HT1080 (cell line): ENCODE measurements at places on chromosomes 1 and 21. TPM values are rescaled to one million over a fixed set of nuclear protein-coding genes. Genes with fewer than 3 reads are reported as not detected.

GRCh38 chr1:29354511-29355098 lies 118.3 kb downstream of the PTPRU start:
- DNase-seq, result no peak

GRCh38 chr1:43238085-43238484 lies 31.7 kb upstream of the TMEM125 start:
- DNase-seq, result peak; percentile 57

DNA sequence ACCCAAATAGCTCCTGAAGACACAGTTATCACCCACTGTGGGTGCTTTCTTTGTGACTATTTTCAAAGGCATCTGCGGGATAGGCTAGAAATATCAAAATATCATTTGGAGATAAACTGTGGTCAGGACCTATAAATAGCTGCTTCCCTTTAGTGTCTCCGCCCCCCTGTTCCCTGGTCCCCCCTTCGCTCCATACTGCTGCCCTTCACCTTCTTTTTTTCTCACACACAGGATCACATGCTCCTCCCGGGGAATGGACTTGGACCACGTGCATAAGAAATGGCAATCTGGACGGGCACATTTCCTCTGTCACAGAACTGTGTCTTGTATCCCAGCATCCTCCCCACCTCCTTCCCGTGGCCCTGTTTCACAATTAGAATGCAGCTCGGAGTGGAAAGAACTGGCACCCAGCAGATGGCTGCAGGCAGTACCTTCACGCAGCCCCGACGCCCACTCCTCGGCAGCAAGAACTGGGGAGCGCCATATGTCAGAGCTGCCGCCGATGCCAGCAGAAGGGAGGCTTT lies 68.8 kb upstream of the SSX2IP start:
- DNase-seq, result no peak

DNA sequence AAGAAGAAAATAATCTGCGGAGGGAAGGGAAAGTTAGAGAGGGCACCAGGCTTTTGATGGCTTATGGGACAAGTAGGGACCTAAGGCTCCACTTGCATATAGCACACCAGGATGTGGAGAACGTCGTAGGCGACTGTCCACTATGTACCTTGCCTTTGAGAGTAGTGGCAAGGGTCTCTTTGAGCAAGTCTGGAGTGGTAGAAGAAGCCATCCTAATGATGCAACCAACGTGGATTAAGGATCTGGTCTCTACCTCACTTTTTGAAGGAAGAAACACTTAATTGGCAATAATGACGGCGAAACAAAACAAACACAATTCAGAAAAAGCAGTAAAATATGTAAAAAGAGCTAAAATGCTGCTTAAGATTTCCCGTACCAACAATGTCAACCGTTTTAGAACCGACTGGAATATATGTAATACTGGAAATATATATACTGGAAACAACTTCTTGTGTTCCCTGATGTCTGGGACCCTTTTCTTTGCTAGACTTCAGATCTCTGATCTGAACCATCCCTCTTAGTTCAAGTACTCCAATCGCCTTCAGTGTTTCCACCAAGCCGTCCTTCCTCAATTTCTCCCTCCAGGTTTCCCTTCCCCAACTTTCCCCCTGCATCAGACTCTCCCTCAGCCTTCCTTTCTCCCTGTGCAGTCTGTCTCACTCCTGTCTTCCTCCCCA lies 821 bp upstream of the KHDRBS1 start:
- no peak for DNase-seq

DNA sequence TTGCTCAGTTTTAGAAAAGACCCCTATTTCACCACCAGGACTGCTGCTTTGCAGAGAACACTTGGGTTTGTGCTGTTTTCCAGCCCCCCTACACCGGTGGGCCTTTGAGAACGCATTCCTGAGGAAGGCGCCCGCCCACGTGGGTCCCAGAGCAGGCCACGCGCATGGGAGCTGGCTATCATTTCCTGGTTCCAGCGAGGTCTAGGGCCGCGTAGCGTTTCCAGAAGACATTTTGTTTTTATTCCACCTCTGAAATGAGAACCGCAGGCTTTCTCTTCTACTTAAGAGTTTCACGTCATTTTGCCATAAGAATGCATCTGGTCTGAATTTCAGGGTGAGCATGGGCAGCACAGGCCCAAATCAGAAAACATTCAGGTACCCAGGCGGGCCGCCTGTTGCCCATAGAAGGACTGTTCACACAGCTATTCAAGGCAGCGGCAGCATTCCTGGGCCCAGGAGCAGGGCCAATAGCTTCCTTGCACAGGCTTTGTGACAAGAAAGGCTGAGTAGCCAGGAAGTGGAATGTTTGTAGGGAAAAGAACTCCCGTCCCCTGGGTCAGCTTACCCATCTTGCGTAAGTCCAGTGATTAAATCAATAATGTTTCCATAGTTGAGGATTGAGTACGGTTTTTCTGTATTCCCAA lies 1.4 kb upstream of the KLHL21 start:
- DNase-seq, result no peak

DNA sequence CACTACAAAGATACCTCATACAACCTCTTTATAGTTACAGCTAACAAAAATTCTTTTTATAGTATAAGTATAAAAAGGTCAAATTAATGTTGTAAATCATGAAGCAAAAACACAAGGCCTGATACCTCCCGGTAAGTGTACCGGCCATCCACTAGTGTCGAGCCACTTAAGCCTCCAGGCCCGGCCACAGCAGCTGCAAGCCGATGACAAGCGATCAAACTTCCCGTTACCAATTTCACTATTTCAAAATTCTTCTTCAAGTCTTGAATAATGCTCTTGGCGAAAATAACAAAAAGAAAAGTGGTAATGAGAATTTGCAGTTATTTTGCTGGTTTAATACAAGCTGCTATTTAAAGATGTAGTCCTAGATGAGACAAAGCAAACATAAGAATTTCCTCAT lies 67.6 kb downstream of the USP24 start:
- no peak for DNase-seq

HMCN1 gene
- 0.07 and 0.21 TPM in 2 replicates for total RNA-seq

- peak; percentile 82 for DNase-seq
Observed at GRCh38 chr1:203186446-203187303, at the start of gene CHI3L1. Gene CHI3L1, minus strand, starts transcription at chr1:203186704. Its CDS starts 81 bp downstream, at chr1:203186623.

PCAT6 gene
- total RNA-seq, result not detected in 2 replicates

PGBD5 gene
- total RNA-seq, result 2.3 and 3.6 TPM in 2 replicates

DNA sequence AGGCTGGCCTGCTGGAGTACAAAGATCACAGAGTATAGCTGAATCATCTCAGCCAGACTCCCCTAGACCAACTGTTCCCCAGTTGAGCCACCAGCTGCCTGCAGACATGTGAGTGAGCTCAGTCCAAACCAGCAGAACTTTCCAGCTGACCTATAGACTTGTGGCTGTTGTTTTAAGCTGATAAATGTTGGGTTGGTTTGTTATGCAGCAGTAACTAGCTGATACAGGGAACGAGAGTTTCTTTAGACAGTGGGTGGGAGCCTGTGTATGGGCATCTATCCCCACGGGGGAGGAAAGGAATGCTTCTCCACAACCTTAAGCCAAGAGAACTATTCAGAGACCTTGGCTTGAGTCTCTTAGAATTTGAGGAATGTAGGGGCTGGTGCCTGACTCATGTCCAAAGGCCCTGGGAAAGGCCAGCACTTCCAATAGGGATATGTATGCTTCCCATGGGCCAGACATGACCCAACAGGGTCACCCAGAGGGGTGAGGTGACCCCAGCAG lies 30.1 kb downstream of the SLC1A7 start:
- DNase-seq, result peak; percentile 59

DNA sequence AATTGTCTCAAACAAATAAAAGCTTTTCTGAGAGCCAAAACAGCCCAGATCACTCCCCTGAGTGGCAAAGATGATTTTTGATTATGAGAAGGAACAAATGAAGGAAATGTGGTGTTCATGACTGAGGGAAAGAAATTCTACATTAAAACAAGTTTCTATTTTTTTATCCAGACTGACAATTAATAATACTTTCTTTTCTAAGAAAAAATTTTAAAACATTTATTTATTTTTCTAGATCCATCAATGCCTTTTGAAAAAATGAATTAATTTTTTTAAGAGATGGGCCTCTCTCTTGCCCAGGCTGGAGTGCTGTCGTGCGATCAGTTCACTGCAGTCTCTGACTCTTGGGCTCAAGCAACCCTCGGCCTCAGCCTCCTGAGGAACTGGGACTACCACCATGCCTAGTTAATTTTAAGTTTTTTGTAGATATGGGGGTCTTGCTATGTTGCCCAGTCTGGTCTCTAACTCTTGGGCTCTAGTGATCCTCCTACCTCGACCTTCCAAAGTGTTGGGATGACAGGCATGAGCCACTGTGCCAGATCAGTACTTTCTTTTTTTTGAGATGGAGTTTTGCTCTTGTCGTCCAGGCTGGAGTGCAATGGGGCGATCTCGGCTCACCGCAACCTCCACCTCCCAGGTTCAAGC lies 11.2 kb upstream of the TXNIP start:
- no peak for DNase-seq

LHX8 gene
- total RNA-seq, result not detected in 2 replicates

GRCh38 chr1:228378090-228378872 lies 28.4 kb downstream of the TRIM11 start:
- DNase-seq, result no peak

DNA sequence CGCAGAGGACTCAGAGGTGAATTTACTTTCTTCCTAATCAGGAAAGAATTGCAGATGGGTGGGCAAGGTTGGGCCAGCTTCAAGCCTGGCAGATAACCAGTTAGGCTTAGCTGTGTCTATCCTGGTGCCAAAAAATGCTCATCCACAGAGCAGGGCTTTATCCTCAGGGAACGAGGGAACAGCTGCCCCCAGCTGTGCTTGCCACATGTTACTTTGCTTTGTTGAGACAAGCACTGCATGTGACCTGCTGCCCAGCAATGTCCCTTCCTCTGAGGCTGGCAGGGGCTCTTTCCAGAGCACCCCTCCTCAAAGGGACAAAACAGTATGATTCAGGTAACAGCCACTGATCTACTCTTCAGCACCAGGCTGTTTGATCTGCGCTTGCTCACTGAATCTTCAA lies 505.1 kb upstream of the USP24 start:
- DNase-seq, result no peak

- peak; percentile 21 for DNase-seq
Observed at GRCh38 chr1:62989497-62989896, 205.6 kb downstream of the ATG4C start.

DNA sequence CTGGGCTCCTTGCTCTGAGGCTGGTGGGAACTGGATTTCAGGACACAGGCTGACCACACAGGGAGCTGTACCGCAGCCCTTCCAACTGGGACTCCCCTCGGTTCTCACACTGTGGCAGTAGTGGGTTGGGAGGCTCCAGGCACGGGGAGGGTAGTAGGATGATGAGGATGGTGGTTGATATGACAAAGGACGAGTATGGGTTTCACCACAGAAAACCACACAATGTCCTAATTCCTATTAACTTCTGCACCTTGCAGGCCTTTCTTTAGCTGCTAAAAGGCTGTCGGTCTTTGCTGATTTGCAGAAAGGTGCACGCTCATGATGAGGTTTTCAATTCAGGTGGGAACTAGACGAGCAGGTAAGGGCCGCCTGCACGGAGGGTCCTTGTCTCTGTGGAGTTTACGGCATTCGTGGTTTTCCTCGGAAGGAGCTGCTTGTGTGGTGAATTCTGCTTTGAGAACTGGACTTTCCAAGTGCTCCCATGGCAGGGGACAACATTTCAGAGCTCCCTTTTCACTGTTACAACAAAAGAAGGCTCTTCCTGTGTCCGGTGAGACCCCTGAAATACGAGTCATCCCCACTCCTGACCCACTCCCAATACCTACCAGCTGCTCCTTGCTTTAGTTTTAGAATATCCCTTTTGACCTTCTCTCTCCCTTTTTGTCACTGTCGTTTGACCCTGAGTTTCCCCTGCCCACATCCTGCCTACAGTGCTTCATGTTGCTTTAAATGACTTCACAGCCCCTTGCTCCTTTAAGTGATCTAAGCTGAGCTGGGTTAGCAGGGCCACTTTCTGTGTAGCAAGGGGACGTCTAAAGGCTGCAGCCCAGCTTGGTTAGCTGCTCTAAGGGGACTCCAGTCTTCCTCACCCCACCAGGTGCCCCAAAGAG lies 125.1 kb downstream of the MRPS6 start:
- no peak for DNase-seq

DNAJC28 gene
- total RNA-seq, result 0.68 TPM in 1 of 2 replicates, not detected in the other

GRCh38 chr1:112692681-112693080 lies 14.2 kb downstream of the RHOC start:
- no peak for DNase-seq

DNA sequence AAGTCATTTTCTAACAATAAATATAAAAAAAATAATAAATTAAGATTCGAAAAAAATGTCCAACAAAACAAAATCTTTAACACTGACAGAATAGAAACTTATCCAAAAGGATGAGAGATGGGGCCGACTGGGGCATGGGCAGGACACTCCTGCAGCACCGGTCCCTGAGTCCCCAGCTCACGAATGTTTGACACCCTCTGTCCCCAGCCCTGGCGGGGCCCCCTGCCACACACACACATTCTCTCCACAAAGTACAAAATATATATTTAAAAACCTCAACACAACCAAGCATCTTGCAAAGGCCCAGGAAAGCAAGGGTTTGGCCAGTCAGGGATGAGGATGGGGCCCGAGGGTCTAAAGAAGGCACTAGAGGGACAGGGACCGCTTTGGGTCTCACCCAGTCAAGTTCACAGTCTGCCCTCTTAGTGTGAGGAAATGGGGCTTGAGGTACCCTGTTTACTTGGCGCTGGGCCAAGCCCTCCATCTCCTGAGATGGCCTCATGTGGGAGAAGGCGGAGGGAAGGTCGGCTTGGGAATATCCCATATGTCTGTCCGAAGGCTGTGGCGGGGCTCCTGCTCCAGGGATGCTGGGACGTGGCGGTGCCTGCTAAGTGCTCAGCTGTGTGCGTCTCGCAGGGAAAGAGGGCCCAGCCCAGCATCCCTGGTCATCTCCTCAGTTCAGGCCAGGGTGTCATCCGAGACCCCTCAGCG lies 31.3 kb downstream of the EPHA2 start:
- no peak for DNase-seq

DNA sequence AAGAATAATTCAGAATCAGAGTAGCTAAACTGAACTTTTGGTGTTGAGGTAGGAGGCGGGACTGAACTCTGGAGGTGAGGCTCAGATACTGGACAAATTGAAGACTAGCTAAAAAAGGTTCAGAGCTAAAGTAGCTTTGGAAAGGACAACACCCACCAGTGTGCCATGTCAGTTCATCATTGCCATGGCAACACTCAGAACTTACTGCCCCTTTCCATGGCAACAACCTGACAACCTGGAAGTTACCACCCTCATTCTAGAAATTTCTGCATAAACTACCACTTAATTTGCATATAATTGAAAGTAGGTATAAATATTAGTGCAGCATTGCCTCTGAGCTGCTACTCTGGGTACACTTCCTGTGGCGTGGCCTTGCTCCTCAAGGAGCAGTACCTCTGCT lies 30.3 kb upstream of the POGK start:
- no peak for DNase-seq
